Epithelial cell of esophagus (primary cell): ENCODE measurements at places on chromosomes 1 and 21.
A peak's percentile ranks its signal among the peaks of the same experiment; 100 is the strongest.

- DNase-seq: no peak
Observed at GRCh38 chr1:23644555-23644866, 47.1 kb upstream of the RPL11 start.

DNA sequence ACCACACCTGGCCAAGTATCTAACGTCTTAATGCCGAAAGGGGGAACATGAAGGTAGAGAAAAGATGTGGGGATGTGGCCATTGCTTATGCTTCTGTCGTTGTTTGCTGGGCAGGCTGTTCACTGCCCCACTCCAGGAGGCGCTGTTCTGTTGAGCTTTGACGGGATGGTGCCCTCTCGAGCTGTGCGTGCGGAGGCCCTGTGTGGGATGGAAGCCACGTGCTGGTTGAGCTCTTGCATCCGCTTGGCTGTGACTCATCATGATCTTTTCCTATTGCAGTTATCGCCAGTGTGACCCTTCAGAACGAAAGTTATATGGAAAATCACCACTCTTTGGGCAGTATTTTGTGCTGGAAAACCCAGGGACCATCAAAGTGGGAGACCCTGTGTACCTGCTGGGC is 26.3 kb downstream of the MTARC1 start:
- no peak for DNase-seq

GRCh38 chr21:34345091-34345871 is 18.5 kb upstream of the KCNE2 start:
- DNase-seq: no peak

GRCh38 chr1:211535346-211535745 is 43.4 kb upstream of the RD3 start:
- no peak for DNase-seq

DNA sequence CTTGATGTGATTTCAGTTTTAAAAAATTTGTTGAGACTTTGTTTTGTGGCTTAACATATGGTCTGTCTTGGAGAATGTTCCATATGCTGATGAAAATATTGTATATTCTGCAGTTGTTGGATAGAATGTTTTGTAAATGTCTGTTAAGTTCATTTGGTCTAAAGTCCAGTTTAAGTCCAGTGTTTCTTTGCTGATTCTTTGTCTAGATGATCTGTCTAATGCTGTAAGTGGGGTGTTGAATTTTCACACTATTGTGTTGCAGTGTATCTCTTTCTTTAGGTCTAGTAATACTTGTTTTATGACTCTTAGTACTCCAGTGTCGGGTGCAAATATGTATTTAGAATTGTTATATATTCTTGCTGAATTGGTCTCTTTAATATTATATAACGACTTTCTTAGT is 10.9 kb upstream of the MPC2 start:
- no peak for DNase-seq

- peak; percentile 88 for DNase-seq
Observed at GRCh38 chr1:15918962-15919715, 56.8 kb downstream of the ZBTB17 start.

GRCh38 chr21:44293551-44294231 is 6.2 kb upstream of the PFKL start:
- DNase-seq: no peak
